ENCODE measurements at places on chromosomes 7 and 10.
A peak's percentile ranks its signal among the peaks of the same experiment; 100 is the strongest.

DNA sequence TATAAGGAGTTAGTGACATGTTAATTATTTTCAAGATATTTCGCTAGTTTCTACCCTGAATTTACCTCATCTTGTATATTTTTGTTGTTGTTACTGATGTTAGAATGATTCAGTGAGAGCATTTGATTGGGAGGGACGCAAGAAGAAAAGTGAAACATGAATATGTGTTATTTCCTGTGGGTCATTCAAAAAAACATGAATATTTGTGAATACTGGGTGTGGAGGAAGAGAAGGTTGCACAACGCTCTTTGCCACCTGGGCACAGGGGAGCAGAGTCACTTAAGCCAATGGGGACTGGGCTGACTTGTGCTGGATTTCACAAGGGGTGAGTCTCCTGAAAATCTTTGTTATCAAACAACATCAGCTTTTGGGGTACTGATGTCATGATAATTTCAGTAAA is 39.5 kb downstream of the AGK start:
- DNase-seq = no peak

DNA sequence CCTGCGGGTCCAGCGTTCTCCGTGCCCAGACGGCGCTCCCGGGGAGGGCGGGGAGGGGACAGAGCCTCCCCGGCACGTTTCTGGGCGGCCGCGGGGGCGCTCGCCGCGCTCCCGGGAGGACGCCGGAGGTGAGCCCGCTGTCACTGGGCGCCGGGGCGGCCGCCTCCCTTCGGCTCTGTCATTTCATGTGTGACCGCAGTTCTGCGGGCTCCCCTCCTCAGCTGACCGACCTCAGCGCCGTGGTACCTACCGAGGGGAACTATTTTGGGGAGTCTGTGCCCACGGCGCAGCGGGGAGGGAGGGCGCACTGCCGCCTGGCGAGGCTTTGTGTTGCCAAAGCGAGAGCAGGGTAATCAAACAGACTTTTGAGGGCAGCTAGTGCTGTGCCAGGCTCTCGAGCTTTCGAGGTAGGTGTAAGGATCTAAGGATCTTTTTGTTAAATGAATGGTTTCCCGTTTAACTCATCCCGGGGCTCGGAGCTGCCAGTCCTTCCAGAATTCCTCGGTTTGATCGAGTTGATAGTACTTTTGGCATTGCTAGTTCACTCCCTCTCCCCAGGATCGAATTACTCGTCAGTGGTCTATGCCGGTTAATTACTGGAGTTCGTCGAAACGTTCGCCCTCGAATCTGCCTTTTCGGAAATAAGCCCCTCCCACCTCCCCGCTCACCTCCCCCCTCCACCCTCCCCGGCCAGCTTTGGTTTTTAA is 1.9 kb downstream of the ARID5B start:
- DNase-seq = no peak

GRCh38 chr10:62437696-62438095 is 63.5 kb downstream of the ZNF365 start:
- DNase-seq = no peak

DNA sequence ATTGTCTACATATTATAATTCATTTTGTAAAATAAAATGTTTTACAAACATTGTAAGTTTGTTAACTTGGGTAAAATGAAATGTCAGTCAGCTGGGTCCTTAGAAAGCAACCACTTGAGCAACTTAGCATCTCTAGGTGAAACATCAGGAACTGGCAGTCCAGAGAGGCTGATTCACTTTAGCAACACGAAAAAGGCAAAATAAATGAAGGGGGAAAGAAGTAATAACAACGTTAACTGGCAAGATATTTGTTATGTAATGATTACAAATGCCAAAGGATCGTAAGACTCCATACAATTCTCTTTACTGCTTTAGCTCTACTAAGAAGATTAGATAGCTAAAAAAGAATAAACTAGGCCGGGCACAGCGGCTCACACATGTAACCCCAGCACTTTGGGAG is 5.0 kb downstream of the PDZD8 start:
- no peak for DNase-seq

DNA sequence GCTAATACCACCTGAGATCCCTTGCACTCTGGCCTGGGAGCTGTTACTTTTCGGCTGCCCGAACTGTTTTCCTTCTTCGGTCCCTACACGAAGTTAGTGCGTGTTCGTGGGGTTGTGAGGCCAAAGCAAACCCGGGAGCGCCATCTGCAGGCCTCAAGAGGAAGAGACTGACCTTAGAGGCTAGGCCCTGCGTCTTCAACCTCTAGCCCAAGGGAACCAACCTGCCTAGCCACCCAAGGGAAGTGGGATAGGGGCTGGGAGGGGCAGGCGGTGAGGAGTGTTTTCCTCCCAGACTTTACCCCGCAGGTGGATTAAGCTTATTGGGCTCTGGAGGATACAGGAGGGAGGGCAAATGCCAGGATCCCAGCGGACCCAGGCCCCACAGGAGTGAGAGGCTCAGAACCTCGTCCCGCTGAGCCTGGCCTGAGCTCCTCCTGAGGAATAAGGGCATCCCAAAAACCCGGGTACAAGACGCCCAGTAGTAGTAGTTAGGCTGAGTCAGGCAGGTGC is 1.7 kb upstream of the PAX2 start:
- DNase-seq = no peak

DNA sequence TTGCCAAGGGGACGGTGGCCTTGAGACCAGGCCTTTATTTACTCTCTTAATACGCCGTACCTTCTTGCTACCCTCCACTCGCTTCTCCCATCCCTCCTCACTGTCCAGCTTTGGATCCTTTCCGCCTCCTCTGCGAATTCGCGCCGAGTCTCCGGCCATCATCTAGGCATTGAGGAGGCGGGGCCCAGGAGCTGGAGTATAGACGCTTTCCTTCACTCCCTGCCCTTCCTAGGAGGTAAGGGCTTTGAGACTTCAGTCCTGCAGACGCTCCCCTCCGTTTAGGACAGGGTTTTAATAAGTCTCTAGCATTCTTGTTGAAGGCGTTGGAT is 538 bp downstream of the TFAM start:
- DNase-seq = no peak

- DNase-seq = peak; percentile 59
Observed at GRCh38 chr7:129948877-129949291, 3.9 kb downstream of the UBE2H start.

- no peak for DNase-seq
Observed at GRCh38 chr10:6054884-6055283, 7.3 kb downstream of the IL2RA start.

DNA sequence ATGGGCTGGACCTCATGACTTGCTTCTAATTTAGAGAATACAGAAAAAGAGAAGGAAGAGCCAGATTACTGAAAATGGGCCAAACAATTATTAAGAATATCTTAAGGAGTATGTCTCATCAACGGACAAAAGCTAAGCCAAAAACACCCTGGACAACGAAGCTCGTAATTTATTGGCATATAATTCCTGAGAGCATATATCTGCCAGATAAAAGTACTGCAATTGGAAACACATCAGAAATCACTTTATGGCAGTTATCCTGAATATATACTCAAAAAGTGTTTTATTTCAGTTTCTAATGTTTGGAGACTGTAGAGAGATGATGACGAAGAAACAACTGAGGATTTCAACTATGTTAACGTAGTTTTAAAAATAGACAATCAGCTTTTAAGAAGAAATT is 211.8 kb downstream of the CSTF2T start:
- DNase-seq = no peak

DNA sequence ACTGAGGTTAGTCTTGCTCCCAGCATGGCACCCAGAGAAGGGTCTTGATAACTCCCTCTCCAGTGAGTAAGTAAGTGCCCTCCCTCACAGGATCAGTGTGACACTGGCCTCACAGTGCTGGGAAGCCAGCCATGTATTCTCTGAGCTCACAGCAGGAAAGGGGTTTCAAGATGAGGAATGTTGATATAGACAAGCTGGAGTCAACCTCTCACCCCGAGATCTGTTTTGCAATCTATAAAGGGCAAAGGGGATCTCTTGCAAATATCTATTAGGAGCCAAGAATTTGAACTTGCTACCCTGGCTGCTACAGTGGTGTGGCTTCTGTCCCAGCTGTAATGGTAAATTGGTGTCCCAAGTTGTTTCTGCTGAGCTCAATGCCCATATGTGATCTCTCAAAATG is 70.2 kb upstream of the ADAM12 start:
- DNase-seq = no peak

DNA sequence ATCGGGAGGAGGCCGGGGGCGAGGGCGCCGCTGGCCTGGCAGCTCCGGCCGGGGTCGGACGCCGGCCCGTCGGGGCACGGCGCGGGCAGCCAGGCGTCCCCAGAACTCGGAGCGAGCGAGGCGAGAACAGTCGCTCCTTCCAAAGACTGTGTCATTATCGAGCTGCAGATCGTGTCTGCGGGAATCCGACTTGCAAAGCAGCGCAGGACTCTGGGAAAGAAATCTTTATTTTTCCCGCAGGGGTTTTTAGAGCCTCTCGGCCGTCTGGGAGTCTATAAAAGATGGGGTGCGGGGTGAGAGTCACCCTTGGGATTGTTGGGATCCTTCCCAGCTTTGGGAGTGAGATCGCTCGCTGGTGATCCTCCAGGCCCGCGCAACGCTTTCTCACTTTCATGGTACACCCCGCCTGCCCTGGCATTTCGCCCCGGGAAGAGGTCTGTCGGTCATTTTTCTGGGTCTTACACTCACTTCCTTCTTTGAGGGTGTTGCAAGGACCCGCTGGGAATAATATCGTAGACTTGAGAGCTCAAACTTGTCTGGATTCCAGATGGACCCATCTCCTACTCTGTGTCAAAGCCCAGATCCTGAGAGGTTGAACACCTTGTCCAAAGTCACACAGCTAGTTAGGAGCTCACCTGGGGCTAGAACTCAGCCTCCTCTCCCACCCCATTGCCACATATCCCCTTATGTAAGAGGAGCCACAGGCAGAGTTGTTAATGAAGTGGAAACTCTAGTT is 1.0 kb downstream of the UBTD1 start:
- no peak for DNase-seq

GRCh38 chr7:40761762-40762560 is 627.2 kb downstream of the SUGCT start:
- no peak for DNase-seq

DNA sequence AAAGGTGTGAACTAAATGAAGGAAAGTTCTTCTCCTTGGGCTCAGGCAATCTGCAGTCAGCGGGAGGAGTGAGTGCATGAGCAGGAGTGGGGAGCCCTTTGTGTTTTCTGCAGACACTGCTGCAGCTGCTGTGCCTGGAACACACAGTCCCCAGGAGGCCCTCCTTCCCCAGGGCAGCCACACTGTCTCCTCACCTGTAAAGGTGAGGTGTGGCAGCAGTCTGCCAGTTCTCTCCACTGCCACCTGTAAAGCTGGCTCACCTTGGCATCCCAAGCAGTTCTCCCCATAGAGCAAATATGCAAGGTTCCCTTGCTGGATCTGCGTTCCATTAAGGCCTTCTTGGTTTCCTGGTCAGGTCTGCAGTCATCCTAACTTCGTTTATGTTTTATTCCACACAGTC is 5.2 kb upstream of the VWC2 start:
- DNase-seq = no peak
